ENCODE measurements at places on chromosomes 7 and 10.

DNA sequence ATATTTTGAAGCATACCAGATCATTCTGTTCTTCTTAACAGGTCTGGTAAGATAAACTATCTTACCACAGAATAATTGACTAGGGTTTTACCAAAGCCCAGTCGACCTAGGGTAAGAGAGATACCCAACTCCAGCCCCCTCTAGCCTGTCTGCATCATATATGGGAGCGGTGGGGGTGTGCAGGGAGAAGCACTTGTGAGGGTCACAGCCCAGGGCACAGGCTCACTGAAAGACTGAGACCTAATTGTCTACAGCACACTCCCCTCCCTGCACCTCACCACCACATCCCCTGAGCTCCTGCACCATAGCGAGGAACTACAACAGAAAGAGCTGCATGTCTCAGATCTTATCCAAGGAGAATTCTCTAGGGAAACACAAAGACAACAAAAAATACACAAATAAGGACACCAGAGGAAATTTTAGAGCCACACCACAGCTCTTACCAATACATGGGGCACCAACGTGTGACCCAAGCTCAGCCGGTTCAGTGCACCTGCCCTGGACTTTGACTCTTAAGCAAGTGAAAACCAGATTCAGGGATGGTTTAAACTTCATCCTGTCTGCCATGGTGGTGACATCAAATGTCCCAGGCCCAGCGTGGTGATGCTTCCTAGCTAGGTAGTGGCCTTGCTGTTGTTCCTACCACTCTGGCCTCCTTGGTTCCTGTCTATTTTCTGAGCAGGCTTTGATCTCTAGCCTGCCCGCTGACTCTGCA, 150.8 kb downstream of the HERPUD2 start:
- no peak for DNase-seq

- no peak for DNase-seq
These were observed 151.8 kb downstream of the JMJD1C start for GRCh38 chr10:63314020-63314419.

- no peak for DNase-seq
These were observed 186.0 kb downstream of the JAZF1 start for GRCh38 chr7:27994639-27995038.

- DNase-seq = no peak
These were observed 31.4 kb downstream of the ZNF273 start for GRCh38 chr7:64934478-64934877.

DNA sequence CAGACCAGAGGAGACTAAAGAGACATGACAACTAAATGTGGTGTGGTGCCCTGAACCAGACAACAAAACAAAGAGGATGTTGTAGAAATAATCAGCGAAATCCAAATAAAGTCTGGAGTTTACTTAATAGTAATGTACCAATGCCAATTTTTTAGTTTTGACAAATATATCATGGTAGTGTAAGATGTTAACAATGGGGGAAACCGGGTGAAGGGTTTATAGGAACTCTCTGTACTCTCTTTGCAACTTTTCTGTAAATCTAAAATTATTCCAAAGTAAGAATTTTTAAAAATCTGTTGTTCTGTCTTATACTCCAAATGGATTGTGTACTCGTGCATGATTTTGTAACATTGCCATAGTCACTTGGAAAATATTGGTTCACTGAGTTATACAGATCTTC, 129.3 kb downstream of the CNNM2 start:
- no peak for DNase-seq

- peak; percentile 90 for DNase-seq
These were observed at the start of gene SMKR1 for GRCh38 chr7:129501760-129502707. Gene SMKR1, plus strand, starts transcription at chr7:129502531. Its CDS starts 294 bp downstream, at chr7:129502825.

GRCh38 chr10:120221873-120222485, 235.0 kb upstream of the PLPP4 start:
- no peak for DNase-seq

DNA sequence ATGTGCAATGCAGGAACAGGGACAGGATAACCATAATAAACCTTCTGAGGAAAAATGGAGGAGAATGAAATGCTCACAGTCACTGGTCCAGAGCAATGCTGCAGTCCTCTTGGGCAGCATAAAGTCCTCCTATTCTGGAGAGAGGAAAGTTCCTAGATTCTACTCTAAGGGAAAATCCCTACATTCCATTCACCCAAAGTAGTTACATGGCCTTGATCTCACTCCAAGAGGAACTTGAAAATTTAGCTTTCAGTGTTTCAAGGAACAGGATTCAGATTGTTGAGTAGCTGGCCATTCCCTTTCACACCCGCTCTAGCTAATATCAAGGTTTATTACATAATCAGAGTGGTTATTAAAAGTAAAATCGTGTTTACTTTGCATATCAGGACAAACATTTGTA, 168.3 kb downstream of the CHRM2 start:
- DNase-seq = no peak

DNA sequence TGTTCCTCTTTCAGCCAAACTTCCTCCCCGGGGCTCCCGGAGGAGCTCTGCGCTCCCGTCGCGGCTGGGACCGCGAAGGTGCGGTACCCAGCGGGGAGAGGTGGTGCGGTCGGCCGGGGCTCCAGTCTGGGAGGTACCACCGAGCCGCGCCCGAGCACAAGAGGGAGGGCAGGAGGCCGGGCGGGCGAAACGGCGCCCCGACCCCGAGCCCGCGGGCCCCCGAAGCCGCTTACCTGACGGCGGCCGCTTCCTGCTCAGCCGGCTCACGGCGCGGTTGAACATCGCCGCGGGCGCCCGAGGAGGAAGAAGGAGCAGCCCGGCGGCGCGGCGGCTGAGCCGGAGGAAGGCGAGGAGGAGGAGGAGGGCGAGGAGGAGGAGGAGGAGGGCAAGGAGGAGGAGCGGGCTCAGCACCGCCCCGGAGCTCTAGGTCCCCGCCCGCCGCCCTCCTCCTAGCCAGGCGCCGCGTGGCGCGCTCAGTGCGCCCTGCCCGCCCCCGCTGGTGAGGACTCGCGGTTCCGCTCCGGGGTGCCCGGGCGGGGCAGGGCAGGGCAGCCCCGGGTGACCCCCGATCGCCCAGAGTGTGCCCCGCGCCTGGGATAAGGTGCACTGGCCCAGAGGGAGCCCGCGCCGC, at the start of gene RGS10:
TSS of gene RGS10 (minus strand) at position 363 of the 631 bp plus-strand sequence. CDS start at position 282, 81 bp downstream.
- DNase-seq = peak; percentile 60

GRCh38 chr7:108454674-108455550, 1.3 kb downstream of the NRCAM start:
- DNase-seq = no peak

GRCh38 chr10:126561921-126562680, 108.4 kb downstream of the C10orf90 start:
- no peak for DNase-seq

GRCh38 chr10:71771821-71772617, 1.3 kb downstream of the VSIR start:
- DNase-seq = no peak

GRCh38 chr7:154905146-154905545, 97.8 kb downstream of the PAXIP1 start:
- DNase-seq = no peak

GRCh38 chr7:67659091-67659490, 662.5 kb downstream of the TYW1 start:
- DNase-seq = no peak

DNA sequence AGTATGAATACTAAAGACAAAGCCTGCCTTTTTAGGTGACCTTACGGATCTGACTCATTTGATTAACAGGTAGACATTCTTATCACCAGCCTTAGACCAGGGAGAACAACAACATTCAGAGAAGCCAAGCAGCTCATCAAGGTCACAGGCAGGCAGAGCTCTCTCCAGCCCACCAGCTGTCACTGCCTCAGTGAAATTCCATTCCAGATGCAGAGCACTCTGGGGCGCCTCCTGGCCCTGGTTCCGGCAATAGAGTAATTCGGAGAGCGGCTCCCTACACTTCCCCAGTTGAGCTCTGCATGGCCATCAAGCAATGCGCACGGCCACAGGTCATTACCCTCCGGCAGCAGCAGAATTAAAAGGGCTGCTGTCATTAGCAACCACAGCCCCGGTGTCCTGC, 164.7 kb downstream of the TCERG1L start:
- no peak for DNase-seq

DNA sequence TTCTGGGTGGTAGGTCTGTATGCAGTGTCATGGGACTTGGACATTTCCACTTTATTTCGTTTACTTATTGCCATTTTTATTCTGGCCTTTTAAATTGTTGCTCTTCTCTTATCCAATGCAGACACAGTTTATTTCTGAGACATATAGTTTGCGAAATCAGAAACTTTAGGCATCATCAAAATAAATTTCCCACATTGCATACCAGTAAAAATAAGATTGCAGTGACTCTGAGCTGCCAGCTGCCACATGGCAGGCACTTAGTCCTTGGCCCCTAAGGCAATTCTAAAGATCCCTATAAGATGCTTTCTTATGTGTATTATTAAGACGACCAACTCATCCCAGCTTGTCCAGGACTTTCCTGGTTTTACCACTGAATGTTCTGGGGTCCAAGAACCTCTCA, 81.8 kb upstream of the ANKRD1 start:
- no peak for DNase-seq

GRCh38 chr10:112467541-112468075, 20.6 kb downstream of the VTI1A start:
- DNase-seq = no peak

GRCh38 chr10:101144053-101144452, 13.0 kb downstream of the TLX1 start:
- no peak for DNase-seq

DNA sequence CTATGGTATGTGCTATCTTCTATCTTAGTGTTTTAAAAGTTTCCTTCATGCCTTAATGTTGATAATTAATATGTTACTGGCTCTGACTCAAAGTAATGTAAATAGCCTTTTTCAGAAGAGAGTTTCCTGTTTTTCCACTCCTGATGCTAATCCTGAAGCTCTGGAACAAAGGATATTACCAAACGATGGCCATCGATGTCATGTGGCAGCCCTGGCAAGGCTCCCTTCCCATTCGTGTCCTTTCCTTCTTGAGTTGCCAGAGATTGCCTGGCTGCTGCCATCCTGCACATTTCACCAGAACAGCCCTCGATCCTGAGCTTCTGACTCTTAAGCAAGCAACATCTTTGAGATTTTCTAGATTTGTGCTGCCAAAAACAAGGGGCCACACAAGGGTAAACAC, 46.0 kb downstream of the RNF133 start:
- no peak for DNase-seq

DNA sequence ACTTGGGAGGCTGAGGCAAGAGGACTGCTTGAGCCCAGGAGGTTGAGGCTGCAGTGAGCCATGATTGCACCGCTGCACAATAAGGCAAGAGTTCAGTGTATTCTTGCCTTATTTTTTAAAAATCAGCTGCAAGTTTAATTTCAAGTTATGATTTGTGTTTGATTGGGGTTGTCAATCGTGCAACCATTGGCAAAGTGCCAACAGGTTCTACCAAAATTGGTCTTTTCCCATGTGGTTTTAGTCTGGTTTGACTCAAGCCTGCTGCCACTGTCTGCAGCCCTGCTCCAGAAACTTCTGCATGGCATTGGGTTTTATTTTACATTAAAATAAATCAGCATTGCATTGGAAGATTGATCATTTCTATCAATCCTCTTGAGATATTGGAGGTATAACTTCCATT, 72.7 kb downstream of the PTPRE start:
- DNase-seq = no peak

DNA sequence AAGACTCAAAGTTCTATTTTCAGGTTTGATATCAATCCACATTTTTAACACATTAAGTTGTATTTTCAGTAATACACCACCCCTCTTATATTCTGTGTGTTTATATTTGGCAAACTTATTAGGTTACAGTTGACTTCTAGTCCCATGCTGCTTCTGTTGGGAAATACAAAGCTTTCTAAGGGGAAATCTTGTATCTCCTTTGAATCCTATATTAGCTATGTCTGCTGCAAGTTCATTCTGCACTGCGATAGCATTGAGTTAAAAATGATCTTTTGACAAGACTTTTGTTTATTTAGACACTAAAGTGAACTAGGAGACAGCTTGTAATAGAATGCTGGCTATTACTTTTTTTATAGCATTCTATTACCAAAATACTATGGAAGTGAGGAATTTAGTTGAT, 625.1 kb upstream of the ANKRD30A start:
- no peak for DNase-seq

Measured in activated CD8-positive, alpha-beta memory T cell treated with anti-CD3 and anti-CD28 coated beads for 1 hour (primary cell).